ENCODE measurements at places on chromosomes 7 and 10. TPM values are rescaled to one million over a fixed set of nuclear protein-coding genes. Genes with fewer than 3 reads are reported as not detected.

Gene MRPL43
- 38.6 TPM for total RNA-seq

Gene HOXA4
- 0.57 TPM for total RNA-seq

Gene CFAP69
- 1.3 TPM for total RNA-seq

Gene FAM171A1
- 13.9 TPM for total RNA-seq

Gene OR2A5
- total RNA-seq: not detected

Gene HOXA6
- 2.3 TPM for total RNA-seq

Gene PLAC9
- total RNA-seq: 0.19 TPM

Gene REEP3
- 34.5 TPM for total RNA-seq

Gene WNT8B
- total RNA-seq: not detected

Gene PLPP4
- 0.16 TPM for total RNA-seq

Gene CHST3
- total RNA-seq: 6.1 TPM

Measured in bladder microvascular endothelial cell (primary cell).